Upper lobe of left lung (tissue), 6 donors: ENCODE measurements at places on chromosomes 1 and 21. TPM values are rescaled to one million over a fixed set of nuclear protein-coding genes. Genes with fewer than 3 reads are reported as not detected.

- DNase-seq = no peak
These were observed 141.8 kb downstream of the NEK7 start for GRCh38 chr1:198298640-198299039.

DNA sequence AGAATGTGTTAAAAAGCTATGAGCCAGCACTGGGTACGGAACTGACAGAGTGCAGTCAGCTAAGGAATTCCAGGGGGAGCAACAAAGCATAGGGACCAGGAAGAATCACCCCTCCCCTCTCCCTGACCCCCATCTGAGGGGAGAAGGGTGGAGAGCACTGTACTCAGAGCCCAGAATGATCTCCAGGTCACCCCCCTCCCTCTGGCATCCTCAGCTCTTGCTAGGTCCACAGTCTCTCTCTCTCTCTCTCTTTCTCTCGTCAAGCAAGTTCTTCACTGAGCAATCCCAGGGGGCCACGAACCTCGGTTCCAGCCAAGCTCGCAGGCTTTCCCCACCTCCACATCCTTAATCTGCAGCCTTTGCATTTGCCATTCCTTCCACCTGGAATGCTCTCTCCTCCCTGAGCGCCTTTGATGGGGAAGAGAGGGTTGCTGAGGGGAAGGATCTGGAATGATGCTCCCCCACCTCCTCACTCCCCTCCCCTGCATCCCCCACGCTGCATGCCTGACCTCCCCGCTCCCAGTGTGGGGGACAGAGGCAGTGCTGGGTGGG lies 6.7 kb upstream of the WASF2 start:
- DNase-seq = no peak

GRCh38 chr1:95098196-95098595 lies 19.0 kb upstream of the TLCD4 start:
- DNase-seq = no peak

DNA sequence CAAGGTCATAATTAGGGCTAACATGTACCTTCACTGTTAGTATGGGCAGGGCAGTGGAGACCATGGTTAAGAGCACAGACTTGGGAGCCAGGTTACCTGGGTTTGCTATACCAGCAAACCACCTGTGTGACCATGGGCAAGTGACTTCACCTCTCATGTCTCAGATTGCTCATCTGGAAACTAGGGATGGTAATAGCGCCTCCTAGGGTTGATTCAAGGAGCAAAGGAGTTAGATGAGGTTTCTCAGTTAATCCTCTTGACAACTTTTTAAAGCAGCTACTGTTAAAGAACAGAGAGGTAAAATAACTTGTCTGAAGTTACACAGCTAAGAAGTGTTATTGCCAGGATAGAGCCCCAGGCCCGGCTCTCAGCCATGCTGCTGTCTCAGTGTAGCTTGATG lies 790 bp upstream of the MATN1 start:
- no peak for DNase-seq

DNA sequence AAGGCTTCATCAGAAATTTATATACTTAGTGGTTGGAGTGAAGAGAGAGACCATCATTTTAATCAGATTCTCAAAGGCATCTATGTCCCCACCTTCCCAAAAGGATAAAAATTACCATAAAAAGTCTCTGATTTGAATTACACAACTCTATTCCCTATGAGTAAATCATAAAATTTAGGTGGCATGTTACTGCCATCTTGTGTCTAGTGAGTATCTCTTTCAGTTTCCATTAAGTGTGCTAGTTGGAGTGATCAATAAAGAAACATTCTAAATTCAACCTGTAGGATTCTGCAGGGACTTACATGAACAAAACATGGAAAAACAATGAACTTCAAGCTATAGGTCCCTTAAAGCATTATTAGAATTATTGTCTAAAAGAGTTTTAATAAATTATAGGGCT lies 655.4 kb downstream of the LTN1 start:
- DNase-seq = no peak

DNA sequence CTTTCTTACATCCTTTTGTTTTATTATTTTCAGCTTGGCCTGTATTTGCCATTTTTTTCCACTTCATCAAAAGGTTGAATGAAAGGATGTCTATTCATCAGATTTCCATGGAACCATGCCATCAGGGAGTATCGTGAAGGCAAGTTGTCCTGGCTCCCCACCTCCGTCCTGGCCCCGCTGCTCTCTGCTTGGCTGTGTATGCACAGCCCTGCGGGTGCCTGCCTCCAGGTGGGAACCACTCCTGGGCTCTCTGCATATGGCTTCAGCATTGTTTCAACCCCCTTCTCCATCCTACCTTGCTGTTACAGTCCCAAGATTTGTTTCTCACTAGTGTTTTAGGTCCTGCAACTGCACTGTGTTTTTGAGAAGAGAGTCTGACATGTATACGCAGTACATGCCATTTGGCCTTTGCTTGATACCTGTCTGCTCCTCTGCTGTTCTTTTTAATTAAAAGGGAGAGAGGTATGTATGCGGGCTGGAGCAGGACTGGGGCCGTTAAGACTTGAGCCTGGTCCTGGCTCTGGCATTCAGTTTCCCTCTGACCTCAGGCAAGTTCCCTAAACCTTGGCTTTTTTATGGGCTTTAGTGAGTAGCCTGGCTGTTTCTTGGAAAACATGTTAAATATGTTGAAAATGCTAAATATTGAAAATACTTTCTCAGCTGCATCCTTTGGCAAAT lies 69.9 kb upstream of the GCLM start:
- no peak for DNase-seq

DNA sequence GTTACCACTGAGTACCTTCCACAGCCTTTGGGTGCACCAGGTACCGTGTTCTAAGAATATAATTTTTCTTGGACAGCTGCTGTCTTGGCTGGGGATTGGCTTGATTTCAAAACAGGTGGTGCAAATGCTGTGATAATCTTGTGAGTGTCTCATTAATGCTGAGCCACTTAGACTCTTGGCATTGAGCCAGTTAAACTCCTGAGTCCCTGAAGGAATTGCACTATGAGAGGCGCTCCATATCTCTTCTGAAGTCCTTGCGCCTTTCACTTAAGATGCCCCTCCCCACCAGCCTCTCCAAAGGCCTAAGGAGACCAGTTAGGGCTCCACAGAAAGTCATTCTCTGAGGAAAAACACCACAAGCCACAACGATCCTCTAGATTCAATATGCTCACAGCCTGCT lies 51.0 kb downstream of the BACH1 start:
- peak; percentile 73 for DNase-seq

DNA sequence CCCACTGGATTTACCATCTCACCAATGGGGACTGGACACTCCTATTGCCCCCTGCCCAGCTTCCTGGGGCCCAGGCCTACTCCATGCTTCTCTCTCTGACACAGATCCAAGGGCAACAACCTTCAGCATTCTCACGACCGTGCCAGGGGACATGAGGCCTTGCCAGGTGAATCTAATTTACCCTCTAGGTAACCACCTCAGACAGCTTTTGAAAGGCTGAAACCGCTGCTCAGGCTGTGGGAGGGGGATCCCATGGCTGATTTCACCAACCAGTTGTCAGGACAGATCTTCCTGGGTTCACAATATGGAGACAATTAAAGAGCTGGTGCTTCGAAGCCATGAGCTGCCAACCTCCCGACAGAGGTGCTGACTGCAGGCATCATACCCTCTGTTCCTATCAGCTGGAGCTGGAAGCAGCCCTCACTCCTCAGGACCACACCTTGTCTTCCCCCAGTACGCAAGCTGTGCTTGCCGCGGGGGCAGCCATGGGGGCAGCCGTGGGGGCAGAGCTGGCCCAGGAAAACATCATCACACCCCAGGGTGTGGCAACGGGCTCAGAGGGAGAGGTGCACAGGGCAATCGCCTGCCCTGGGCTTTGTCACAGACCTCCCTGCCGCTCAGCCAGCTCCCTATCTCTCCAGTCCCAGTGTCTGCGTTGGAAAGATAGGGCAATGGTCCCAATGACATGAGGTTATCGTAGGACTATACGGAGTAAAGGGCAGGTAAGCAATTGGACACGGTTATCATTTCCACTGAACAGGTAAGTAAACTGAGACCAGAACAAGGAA lies 120.2 kb downstream of the DMRTB1 start:
- no peak for DNase-seq

DNA sequence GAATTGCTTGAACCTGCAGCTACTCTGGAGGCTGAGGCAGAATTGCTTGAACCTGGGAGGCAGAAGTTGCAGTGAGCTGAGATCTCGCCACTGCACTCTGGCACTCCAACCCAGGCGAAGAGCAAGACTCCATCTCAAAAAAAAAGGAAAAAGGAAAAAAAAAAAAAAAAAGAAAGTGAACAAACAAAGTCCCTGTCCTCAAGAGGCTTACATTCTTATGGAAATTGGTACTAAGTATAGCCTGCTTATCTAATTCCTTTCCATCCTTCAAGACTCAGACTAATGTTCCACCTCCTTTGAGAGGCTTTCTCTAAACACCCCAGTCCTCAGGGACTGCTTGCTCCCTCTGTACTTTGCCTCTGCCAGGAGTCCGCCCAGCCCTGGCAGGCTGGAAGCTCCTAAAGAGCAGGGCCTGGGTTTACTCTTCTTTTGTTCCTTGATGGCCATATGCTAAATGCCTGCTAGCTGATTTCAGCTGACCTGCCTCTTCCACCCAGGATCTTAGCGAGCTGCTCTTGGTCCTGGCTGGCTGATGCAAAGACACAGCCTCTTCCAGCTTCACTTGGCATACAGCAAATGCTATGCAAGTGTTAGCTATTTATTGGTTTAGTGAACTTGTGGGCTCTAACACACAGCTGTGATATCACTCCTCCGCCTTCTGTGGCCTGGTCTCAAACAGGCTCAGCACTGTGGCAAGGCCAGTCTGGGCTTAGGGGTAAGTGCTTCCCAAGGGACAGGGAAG lies 9.8 kb downstream of the SLC9A1 start:
- no peak for DNase-seq

DNA sequence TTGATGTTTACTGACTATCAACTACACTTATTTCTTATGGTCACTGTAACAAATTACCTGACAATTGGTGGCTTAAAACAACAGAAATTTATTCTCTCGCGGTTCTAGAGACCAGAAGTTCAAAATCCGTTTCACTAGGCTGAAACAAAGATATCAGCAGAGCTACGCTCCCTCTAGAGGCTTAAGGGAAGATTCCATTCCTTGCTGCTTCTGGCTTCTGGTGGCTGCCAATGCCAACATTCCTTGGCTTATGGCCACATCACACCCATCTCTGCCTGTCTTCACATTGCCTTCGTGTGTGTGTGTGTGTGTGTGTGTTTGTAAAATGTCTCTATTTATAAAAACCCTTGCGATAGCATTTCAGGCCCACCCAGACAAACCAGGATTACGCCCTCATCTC lies 66.4 kb downstream of the LMX1A start:
- no peak for DNase-seq

DNA sequence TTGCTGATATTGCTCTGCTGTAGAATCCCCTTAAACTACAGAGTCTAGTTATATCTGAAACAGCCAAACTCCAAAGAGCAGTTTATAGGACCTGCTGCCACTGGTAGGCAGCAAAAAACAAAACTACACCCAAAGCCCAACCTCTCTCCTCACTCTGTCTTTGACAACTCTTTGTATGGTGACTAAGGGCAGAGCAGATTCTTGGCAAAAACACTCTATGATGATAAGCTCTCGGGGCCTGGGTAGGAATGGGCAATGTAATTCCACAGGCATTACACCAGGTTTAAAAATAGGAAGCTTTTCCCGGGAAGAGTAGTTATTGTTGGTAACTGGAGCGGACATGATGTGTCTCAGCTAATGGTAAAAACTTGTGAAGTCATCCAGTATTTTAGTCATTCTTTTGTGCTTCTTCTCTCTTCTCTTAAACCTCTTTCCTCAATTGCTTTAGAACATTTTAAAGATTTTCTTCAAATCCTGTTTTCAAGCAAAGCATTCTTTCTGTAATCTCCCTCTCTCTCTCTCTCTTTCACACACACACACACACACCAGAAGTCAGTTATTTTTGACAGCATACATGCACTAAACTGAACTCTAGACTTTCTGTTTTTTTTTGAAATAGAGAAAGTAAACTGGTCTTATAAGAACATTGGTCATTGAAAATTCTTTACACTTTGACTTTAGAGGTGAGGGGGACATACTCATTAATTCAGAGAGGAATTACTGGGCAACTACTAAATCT lies 193.5 kb downstream of the PAPPA2 start:
- DNase-seq = no peak

SLC6A9 gene
- total RNA-seq = 10.5 TPM

GRCh38 chr1:235021321-235021720 lies 107.3 kb downstream of the TOMM20 start:
- no peak for DNase-seq

GRCh38 chr1:3000214-3000613 lies 21.1 kb upstream of the ACTRT2 start:
- DNase-seq = no peak

DNA sequence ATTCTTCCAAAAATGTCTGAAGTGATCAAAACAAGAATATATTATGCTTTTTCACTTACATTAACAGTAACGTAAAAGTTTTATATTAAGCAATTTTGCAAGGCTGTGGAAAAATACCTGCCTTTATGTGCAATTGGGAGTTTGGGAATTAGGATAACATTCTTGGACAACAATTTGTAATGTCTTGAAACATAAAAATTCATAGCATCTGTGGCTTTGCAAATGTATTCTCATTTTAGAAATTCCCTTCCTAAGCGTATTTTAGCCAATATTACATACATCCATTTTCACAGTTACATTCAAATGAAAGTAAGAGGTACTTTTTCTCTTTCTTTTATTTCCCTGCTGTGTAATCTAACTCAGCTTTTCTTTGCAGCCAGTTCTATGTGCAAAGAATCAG lies 13.4 kb upstream of the CFH start:
- no peak for DNase-seq

DNA sequence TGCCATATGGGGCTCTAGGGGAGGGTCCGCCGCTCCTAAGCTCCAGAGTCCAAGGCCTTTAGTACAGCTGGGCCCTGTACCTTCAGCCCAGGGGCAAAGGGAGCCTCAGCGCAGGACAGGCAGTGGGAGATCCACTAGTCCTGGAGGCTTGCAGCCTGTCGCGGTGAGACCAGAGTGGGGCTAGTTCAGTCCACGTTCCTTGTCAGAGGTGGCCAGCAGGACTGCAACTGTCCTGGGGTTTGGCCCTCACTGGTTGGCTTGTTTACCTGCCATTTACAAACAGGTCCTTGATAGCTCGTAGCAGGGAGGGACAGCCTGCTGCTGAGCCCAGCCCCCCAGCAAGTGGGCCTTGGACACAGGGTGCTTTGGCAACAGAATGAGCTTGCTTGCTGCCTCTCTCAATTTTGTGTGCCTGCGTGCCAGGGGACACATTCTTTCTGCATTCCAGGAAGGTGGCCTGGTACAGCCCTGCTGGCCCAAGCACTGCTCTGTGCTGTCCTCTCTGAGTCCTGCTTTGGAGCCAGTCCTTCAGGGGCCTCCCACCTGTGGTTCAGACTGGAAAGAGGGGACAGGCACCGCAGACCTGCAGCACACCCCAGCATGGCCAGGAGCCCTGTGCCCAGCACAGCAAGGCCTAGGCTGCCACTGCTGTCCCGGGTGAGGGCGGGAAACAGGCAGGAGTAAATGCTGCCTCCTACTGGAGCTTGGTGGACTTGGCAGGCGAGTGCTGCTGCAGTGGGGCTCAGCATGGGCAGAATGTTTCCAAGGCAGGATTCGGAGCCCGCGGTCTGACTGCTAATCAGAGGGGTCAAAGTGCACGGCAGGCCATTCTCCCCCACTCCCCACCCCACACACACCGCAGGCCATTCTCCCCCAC lies 15.2 kb downstream of the H6PD start:
- DNase-seq = peak; percentile 75

- no peak for DNase-seq
These were observed 4.1 kb downstream of the TAGLN2 start for GRCh38 chr1:159921251-159921650.
